Effector memory CD4-positive, alpha-beta T cell (primary cell): ENCODE measurements at places on chromosomes 3 and 15.

GRCh38 chr3:101262393-101263240 lies 57.8 kb downstream of the IMPG2 start:
- no peak for DNase-seq

DNA sequence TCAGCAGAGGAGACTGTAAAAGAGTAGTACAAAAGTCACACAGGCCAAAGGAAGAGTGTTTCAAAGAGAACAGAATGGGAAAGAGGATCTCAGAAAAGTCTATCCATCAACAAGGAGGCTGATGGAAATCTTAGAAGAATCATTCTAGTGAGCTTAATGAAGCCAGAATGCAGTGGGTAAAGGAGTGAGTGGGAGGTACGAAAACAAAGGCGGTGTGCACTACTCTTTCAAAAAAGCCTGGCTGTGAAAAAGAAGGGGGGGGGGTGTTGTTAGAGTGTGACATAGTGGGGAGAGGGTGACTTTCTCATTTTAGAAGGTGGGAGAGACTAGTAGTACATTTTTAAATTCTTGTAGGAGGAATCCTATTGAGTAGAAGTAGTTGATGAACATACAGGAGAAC lies 11.7 kb downstream of the PAQR9 start:
- DNase-seq, result no peak

- no peak for DNase-seq
Observed at GRCh38 chr3:36814776-36815175, 50.4 kb upstream of the DCLK3 start.

GRCh38 chr3:69031635-69032034 lies 18.2 kb upstream of the EOGT start:
- no peak for DNase-seq

- no peak for DNase-seq
Observed at GRCh38 chr3:47907784-47908183, 104.8 kb downstream of the DHX30 start.

DNA sequence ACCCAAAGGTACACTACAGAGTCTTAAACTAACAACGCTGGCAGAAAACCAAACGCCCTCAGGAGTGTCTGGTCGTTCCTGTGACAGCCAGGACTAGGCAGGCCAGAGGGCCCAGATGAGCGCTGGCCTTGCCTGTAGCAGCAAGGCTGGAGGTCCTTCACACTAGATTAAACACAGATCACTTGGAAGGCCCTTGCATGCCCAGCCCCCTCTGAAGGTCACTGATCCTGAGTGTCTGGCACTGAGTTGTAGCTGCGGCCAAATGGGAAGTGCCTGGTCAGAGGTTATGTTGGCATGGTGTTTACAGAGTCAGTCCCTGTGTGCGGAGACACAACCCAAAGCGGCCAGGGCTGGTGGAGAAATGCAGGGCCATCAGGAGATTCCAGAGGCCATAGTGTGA lies 58.9 kb downstream of the ZNF621 start:
- no peak for DNase-seq

- no peak for DNase-seq
Observed at GRCh38 chr3:191641789-191642188, 180.8 kb downstream of the PYDC2 start.

DNA sequence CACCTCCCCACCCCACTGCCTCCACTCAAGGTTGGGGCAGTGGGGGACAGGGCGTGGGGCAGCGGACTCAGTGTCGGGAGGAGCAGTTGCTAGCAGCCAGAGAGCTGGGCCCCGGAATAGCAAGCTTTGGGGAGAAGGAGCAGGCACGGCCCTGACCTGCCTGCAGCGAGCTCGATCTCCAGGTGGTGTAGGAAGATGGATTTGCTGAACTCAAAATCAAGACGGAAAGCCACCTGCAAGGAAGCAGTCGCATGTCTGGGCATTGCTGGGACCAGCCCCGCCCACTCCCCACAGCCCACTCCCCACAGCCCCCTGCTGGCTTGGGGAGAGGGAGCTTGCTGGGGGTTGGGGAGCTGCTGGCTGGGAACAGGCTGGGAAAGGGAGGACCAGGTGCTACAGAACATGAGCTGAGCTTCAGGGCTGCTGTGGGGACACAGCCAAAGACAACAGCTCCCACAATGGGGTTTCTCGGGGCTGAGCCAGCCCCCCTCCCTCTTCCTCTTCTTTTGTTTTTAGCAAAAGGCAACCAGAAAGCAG lies 38.0 kb downstream of the FEM1B start:
- no peak for DNase-seq

- no peak for DNase-seq
Observed at GRCh38 chr15:41855261-41855961, 16.8 kb downstream of the PLA2G4B start.

GRCh38 chr3:52428151-52429005 lies 16.5 kb downstream of the SEMA3G start:
- DNase-seq, result no peak

- DNase-seq, result no peak
Observed at GRCh38 chr3:136023264-136023978, 57.9 kb downstream of the PPP2R3A start.

DNA sequence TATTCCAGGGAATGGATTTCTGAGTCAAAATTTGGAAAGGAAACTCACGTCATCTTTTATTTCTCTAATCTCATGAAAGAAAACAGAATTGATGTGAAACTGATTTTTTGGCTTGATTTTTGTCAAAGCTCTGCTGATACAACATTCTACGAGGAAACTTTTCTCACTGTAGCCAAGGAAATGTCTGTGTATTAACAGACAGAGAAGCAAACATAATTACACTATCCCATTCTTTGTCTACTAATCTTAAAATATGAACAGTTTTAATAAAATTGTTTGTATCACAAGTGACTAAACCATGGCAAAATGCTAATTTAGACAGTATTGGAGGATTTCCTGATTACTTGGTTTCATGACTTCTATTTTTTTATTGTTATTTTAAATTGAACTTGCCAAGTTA lies 1437.0 kb downstream of the OTOL1 start:
- no peak for DNase-seq

- DNase-seq, result no peak
Observed at GRCh38 chr3:127820221-127820825, 2.0 kb downstream of the MGLL start.

GRCh38 chr3:192929755-192930547 lies 12.3 kb upstream of the MB21D2 start:
- DNase-seq, result no peak

- no peak for DNase-seq
Observed at GRCh38 chr3:152210697-152211096, 58.0 kb upstream of the MBNL1 start.

- DNase-seq, result no peak
Observed at GRCh38 chr3:96267577-96267976, 546.8 kb upstream of the EPHA6 start.

DNA sequence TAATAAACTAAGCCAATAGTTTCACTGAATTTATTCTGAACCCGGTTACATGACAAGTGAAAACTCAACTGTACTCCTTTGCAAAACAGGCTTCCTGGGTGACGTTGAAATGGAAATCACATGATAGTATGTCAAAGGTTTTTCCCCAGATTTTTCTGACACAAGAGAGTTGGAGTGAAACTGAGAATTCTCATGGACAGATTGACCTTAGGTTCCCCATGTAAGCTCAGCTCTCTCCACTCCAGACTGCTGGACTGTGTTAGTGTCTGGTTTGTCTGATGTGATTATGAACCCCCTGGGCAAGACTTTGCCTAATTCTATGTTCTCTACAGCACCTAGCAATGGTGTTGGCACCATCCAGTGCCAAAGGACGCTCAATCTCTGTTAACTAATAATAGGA lies 219.7 kb upstream of the COL8A1 start:
- DNase-seq, result no peak
